Stimulated activated CD8-positive, alpha-beta memory T cell treated with anti-CD3 and anti-CD28 coated beads, Interleukin-7, amount 100 ng/mL, for 48 hours (primary cell): ENCODE measurements at places on chromosomes 4 and X.
A peak's percentile ranks its signal among the peaks of the same experiment; 100 is the strongest.

- DNase-seq = no peak
Observed at GRCh38 chr4:182421753-182422152, 178.6 kb downstream of the TENM3 start.

DNA sequence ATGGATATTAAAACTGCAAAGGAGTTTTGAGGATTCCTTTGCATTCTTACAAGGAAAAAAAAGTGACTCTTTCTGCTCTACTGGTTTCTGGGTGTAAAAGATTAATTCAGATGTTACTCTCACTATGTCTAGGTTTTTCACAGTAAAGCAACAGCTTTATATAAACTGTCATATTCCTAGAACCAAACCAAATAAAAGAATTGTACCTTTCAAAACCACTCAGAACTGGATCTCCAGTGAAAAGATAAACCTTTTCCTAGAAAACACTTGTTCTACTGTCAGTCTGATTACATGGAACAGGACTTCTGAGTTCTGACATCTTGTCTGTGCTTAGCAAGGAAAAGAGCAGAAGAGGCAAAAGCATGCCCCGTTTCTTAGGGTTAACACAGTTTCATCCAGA is 5.0 kb upstream of the PPID start:
- DNase-seq = no peak

DNA sequence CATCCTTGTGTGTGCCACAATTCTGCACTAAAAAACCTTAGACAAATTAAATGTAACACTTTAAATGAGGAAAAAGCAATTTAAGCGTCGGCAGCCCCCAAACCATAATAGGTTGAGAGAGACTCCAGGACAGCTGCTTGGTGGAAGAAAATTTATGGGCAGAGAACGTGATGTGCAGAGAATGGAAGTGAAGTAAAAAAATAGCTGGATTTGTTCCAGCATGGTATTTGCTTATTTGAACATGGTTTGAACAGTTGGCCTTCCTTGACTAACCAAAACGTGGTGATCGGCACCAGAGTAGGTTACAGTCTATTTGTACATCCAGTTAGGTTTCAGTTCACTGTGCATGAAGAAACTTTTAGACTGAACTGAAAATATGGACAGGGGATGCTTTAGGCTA is 343.0 kb upstream of the CPEB2 start:
- no peak for DNase-seq

- no peak for DNase-seq
Observed at GRCh38 chr4:135515295-135515694, 1313.7 kb upstream of the PABPC4L start.

DNA sequence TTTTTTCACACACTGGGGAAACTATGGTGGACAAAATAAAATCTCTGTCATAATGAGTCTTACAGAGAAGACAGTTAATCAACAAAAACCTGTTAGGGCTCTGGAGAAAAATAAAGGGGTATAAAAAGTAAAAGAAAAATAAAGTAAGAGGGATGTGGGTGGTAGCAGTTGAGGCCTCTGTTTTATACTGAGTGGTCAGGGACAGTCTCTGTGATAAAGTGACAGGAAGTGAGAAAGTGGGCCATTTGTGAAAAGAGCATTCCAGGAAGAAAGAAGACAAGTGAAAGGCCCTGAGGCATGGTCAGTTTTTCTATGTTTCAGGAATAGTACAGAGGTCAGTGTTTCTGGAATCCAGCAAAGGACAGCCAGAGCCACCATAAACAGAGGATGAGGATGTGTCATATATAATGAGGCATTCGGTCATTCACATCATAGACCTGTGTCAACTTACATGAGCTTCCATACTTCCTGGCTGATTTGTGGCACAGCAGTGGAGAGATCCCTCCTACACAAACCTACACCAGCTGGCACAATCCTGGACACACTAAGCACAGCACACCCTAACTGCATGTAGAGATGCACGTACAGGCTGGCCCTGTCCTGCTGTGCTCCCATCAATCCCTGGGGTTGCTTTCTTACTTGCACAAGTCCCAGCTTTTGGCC is 64.4 kb upstream of the NAP1L5 start:
- no peak for DNase-seq

GRCh38 chr4:185358959-185359358 is 36.8 kb downstream of the LRP2BP start:
- DNase-seq = no peak

DNA sequence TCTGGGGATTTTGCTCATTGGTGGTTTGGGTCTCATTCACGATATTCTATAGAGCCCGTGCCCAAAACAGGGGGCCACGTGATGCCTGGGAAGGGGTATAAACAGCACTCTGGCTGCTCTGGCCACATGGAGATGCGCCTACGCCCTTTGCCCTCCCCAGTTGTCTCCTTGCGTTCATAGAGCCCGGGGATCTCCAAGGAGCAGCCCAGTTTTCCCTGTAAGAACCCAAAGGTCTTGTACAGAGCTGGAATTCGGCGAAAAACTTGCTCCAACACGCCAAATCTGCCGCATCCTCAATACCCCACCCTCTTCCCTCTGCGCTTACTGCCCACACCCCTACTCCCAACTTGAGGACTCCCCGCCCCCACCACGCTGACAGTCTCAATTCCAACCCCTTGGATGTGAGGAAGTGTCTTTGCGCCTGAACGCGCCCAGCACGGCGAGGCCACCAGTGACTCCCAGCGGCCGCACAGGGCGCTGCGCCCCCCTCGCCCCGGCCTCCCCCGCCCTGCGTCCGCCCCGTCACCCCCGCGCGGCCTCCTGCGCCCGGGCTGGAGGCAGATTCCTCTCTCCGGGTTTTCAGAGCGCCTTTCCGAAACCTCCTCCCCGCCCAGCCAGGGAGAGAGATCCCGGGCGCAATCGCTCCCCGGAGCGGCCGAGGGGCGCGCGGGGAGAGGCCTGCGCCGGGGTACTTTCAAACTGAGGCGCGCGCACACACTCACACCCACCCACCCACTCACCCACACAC is at the start of gene NHS:
TSS of gene NHS (plus strand) at position 582 of the 748 bp plus-strand sequence. CDS start 558 bp downstream, outside the sequence.
- DNase-seq = no peak

DNA sequence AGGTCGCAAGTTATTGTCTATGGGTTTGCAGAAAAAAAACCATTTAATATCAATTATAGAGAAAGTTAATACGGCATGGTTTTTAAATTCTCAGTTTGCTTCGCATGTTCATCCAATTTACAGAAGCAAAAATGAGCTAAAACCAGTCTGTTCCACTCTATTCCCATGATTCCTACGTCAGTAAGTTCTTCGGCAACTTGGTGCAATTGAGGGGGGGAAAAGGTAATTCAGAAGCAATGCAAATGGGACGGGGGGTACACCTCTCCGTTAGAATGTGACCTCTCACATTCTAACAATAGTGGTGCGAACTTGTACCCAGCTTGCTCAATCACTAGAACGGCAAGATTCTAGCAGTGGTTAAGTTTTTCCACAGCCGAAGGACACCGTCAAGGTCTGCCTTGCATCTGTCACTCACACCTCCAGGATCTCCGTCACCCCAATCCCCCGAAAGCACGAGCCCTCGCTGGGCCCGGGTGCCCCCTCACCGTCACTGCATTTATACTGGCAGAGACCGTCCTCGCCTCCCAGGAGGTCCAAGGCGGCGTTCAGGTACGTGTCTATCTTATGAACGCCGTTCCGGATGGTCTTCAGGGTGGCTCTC is 653 bp downstream of the PLA2G12A start:
- peak; percentile 7 for DNase-seq

GRCh38 chr4:168409089-168409801 is 71.0 kb downstream of the DDX60L start:
- DNase-seq = no peak

GRCh38 chrX:148530464-148531077 is 30.2 kb downstream of the AFF2 start:
- DNase-seq = no peak

DNA sequence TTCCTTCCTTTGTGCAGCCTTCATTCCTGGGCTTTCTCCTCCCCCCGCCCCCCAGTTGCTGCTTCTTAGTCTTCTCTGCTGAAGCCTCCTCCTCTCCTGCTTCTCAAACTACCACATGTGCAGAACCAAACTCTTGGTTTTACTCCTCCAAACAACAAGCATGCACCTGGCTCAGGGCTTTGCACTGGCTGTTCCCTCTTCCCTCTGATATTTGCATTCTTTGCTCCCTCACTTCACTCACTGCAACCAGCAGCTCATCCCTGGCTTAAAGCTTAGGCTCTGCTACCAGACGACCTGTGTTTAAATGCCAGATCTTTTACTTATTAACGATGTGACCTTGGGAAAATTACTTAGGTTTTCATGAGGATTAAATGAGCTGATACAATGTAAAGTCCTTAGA is 51.4 kb downstream of the MED28 start:
- DNase-seq = no peak

DNA sequence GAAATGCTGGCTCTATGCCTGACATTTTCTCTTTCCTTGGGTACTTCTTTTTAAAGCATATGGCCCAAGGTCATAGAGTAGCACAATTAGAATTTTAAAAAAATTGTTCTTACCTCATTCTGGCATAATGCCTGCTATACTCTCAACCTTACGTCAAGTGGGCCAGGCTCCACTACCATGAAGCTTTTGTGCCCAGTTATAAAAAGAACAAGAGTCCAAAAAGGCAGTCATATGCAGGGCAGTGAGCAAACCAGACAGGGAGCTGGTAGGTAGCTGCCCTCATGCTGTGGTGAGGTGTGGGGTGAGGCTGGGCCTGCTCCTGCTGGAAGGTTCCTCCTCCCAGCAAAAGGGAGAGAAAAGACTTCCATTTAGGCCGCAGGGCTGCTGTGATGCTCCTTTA is 64.4 kb upstream of the UCP1 start:
- no peak for DNase-seq

- no peak for DNase-seq
Observed at GRCh38 chr4:107035819-107036583, at the start of gene DKK2. Gene DKK2, minus strand, starts transcription at chr4:107036313. Its CDS starts 722 bp downstream, at chr4:107035591.

DNA sequence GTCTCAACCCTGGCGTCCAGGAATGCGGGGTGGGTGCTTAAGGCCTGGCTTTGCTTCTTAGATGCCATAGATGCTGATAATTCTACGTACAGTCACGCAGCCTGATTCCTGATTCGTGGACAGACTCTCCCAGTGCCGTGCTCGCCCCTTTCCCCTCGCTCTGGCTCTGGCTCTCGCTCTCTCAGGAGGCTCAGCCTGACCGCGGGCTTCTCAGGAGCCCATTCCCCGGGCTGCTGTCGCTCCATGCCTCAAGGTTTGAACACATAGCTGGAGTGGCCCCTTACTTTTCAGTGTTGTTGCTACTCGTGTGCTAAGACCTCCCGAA is 59.2 kb upstream of the ZC4H2 start:
- no peak for DNase-seq

GRCh38 chr4:55075376-55075775 is 50.0 kb downstream of the KDR start:
- DNase-seq = no peak

GRCh38 chrX:71541210-71542022 is 8.5 kb downstream of the OGT start:
- DNase-seq = no peak

GRCh38 chr4:24214796-24215195 is 324.9 kb upstream of the PPARGC1A start:
- DNase-seq = no peak

- peak; percentile 9 for DNase-seq
Observed at GRCh38 chrX:129360175-129360574, 163.1 kb downstream of the SMARCA1 start.

- DNase-seq = no peak
Observed at GRCh38 chr4:168879188-168879587, 130.9 kb downstream of the CBR4 start.

DNA sequence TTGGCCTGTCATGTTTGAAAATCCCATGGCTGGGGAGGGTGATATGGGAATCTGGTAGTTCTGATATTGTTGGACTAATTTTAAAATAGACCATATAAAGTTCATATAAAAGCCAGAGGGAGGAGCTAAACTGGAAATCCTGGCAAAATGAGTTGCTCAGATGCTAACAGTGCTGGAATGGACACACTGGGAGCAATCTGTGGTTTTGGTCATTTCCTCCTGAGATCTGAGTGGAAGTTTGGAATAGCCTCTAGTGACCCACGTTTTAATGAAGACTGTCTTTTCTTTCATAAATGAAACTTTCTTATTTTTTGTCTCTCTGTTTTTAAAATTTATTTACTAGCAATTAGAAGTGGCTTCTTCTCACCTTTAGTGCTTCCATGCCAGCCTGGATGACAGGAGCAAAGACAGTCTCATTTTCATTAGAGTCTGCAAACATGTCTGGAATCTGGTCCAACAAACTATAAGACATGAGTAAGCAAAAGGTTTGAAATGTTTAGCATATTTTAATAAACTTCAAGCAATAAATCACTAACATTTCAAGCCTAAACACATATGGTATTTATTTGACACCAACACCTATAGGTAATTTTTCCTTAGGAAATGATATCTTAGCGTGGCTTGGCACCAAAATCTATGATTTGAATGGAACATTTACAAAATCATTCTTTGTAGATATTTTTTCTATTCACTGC is 66.6 kb downstream of the METTL14 start:
- DNase-seq = no peak
